ENCODE measurements at places on chromosomes 2 and 18.
A peak's percentile ranks its signal among the peaks of the same experiment; 100 is the strongest.

- DNase-seq, result no peak
Observed at GRCh38 chr2:191701696-191702095, 23.8 kb downstream of the NABP1 start.

- DNase-seq, result no peak
Observed at GRCh38 chr2:177245010-177245422, 19.5 kb downstream of the NFE2L2 start.

DNA sequence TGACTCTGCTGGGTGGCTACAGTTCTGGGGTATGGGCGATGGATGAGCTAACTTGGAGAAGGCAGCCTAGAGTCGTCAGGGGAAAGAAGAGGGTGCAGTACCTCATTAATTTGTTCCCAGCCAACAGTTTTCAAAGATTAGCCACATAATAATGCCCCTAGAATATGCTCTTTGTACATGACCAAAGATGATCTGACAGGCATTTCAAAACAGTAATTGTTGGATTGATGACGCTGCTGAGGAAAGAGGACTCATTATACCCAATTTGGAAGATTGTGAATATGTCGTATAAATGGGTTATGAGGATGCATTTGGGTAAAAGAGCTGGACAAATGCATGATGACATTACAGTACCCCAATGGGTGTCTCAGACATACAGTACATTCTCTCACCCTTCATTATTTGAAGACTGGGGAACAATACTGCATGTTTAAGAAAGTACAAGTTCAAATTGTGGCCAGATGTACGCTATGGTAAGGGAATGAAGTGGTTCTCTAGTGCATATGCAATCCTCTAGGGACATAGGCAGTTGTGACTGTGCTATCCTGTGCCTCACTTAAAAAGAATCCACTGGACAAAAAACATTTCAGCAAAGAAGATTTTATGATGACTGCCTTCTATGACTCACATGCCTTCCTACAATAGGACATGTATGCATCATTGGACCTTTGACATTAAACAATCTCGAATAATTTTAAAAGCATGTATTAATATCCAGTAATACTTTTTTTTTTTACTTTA, 233.2 kb downstream of the CNTNAP5 start:
- DNase-seq, result no peak

- DNase-seq, result no peak
Observed at GRCh38 chr2:224670203-224670602, 46.0 kb downstream of the CCDC195 start.

GRCh38 chr18:65477455-65477854, 273.4 kb upstream of the CDH7 start:
- no peak for DNase-seq

DNA sequence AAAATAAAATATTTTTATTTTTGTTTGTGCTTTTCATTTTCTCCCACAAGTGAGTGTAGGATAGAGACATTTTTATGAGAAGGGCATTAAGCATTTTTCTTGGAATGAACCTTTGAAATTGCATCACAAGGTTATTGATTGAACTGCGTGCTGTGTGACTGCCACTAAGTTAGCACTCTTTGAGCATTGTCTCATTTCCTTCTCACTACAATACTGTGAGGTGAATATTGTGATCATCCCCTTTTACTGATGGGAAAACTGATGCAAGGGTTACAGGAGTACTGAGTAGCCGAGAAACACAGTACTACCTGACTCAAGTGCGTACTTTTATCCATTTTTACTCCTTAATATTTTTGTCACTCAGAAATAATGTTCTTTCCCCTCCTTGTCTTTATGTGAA, 2.0 kb downstream of the NBEAL1 start:
- DNase-seq, result no peak

DNA sequence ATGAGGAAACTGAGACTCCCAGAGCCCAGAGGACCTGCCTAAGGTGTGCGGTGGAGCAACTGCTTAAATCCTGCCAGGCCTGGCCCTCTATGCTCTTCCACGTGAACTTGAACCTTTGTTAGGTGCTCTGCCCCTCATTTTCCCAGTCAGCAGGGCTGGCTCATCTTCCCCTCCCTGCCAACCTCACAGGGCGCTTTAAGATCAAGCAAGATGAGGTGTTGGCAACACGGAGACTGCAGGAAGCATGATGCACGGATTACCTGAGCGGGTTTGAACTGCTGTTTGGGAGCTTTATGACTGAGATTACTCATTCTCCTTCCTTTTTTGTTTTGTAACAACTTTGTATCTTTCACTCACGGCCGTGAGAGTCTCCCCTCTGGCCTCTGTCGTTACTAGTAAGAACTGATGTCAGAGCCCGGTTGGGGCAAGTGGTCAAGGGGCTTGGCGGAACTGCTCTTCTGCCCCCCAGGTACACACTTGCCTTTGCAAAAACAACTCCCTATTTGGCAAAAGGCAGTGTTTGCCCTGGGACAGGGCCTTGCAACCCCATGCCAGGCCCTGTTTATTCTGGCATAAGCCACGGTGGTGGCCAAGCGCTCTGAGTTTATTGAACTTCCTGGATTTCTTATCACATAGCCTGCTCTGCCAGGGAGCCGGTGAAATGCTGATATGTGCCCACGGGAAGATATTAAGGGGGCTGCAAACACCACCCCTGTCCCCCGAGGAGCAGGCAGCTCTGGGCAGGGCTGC, 127.8 kb downstream of the INHBB start:
- no peak for DNase-seq

GRCh38 chr18:61850756-61851155, 42.1 kb downstream of the RNF152 start:
- DNase-seq, result no peak

DNA sequence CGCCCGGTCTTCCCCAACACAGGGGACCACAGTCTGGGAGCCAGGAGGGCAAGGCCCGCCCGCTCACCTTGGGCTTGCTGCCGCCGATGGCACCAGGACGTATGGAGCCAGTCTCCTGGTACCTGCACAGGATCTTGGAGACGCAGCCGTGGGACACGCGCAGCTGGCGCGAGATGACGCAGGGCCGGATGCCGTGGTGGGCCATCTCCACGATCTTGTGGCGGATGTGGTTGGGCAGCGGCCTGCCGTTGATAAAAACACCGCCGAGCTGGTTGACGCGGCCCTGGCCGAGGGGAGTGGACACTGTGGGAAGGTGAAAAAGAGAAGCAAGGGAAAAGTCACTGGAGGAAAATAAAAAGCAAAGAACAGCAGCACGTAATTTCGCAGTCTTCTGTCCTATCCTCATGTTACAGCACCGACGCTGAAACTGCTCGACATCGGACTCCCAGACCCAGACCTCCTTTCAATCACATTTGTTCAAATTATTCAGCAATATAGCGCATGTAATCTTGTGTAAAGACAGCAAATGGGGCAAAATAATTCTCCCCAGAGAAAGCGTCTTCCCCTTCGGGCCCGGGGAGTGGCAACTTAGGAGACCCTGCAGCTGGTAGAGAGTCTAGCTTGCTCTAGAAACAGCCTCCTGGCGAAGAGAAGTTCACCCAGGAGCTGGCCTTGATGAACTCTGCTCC, 1.7 kb downstream of the PAX3 start:
- DNase-seq, result no peak

- no peak for DNase-seq
Observed at GRCh38 chr2:182784058-182784706, 68.1 kb downstream of the DNAJC10 start.

GRCh38 chr18:5294113-5294456, 1.4 kb downstream of the ZBTB14 start:
- DNase-seq, result no peak

DNA sequence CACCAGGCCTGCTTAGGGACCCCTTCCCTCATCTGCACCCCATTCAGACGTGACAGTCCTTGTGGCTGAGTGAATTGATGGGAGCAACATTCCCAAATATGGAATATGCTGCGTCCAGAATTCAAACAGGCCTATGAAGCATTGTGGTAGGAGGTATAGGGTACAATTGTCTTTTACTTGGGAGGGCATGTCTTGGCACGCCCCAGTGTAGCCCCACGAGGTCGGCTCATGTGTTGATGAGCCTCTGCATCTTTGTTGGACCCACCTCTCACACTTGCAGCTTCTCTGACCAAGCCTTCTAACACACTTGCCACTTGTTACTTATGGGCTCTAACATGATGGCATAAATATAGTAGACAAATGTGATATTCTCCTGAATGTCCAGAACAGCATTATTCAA, 1.6 kb downstream of the TIMM21 start:
- no peak for DNase-seq

DNA sequence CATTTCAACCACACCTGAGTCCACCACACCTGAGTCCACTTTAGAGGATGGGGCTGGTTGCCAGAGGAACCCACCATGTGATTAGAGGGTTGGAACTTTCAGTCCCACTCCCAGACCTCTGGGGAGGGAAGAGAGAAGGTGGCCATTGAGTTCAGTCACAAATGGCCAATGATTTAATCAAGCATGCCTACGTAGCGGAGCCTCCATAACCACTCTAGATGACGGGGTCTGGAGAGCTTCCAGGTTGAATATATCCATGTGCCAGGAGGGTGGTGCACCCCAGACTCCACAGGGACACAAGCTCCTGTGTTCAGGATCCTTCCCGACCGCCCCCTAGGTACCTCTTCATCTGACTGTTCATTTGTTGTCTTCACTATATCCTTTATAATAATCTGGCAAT, 53.3 kb downstream of the CYBRD1 start:
- DNase-seq, result no peak

DNA sequence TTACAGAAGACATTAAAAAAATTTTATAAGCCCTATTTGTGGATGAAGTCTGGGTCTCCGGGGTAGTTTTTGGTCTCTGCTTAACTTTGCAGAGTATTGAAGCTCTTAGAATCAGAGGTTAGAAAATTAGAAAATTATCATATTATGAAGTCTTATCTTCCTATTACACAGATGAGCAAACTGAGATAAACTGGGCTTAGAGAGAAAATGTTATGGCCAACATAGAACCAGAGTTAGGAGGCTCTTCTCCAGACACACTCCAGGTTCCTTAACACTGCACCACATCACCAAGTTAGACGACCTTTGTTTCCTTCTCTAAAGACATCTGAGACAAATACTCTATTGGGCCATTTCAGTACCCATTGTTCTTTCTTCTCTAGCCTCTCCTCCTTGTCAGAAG, 36.7 kb upstream of the NEB start:
- DNase-seq, result no peak

- DNase-seq, result no peak
Observed at GRCh38 chr2:186410802-186411201, 75.3 kb upstream of the ZC3H15 start.

DNA sequence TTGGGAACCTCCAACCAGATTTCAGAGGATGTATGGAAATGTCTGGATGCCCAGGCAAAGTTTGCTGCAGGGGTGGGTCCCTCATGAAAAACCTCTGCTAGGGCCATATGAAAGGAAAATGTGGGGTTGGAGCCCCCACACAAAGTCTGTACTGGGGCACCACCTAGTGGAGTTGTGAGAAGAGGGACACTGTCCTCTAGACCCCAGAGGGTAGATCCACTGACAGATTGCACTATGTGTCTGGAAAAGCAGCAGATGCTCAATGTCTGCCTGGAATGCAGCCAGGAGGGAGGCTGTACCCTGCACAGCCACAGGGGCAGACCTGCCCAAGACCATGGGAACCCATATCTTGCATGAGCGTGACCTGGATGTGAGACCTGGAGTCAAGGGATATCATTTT, 573.7 kb upstream of the NXPH2 start:
- no peak for DNase-seq

GRCh38 chr2:229856413-229856812, 65.4 kb downstream of the TRIP12 start:
- no peak for DNase-seq

- DNase-seq, result peak; percentile 67
Observed at GRCh38 chr2:197838036-197838435, 33.6 kb downstream of the PLCL1 start.

DNA sequence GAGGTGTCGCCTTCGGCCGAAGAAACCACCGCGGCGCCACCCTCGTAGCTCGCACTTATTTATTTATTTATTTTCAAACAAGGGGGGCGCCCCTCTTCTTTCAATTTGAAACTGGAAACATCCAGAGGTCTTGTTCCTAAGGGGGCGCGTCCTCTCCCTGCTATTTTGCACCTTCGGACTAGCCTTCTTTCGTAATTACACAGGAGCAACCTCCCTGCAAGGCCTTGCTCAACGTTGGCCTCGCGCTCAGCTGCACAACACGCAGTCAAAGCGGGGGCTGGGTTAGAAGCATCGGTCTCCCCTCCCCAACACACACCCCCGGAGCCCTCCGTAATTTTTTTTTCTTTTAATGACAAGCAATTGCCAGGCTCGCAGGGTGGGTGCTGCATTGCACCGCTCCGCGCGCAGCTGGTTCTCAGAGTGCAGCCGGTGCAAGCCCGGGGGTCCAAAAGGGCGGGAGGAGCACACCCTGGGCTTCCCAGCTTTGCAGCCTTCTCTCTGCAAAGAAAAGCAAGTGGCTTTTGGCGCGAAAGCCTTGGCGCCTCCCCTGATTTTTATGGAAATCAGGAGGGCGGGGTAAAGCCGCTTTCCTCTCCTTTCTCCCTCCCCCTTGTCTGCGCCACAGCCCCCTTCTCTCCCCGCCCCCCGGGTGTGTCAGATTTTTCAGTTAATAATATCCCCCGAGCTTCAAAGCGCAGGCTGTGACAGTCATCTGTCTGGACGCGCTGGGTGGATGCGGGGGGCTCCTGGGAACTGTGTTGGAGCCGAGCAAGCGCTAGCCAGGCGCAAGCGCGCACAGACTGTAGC, at the start of gene MYCN:
Gene MYCN (plus strand): TSS at position 697 of the 807 bp plus-strand sequence. CDS start 1,515 bp downstream, outside the sequence.
- peak; percentile 60 for DNase-seq

- DNase-seq, result no peak
Observed at GRCh38 chr18:46459789-46460455, 197.1 kb downstream of the LOXHD1 start.

- no peak for DNase-seq
Observed at GRCh38 chr2:176763130-176763529, 449.5 kb upstream of the HNRNPA3 start.

DNA sequence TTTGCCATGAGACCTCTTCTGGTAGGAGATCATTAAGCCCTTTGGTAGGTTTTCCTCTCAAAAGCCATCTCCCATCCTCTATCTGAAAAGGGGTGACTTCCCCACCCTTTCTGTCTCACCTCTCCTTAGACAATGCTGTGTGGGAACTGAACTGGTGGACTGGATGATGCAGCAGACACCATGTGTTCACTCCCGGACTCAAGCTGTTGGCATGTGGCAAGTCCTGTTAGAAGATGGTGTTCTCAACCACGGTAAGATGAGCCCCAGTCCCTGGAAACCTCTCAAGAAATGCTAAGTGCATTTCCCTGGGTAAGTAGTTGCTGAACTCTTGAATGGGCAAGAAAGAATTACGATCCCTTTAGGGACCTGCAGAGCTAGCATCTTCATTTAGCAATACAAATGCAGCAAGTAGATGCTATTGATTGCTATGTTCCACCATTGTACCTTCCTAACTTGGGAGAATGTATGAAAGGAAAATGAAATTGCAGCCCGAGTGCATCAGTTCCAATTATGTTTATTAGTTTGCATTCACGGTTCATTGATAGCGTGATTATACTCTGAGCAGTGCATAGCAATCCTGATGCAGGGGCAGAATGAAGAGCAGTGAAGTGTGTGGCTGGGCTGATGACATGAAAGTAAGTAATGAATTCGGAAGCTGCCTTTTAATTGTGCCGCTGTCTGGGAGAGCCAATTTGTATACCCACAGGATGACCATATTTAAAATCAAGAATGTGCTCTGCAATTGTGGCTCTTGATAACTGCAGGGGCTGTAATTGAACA, 110.0 kb upstream of the MAP3K20 start:
- no peak for DNase-seq
